Activated CD4-positive, alpha-beta T cell treated with anti-CD3 and anti-CD28 coated beads, Interleukin-2, amount 10 ng/mL, durations not matched to agents 7 days and 5 days (primary cell): ENCODE measurements at places on chromosomes 16 and 17. TPM values are rescaled to one million over a fixed set of nuclear protein-coding genes. Genes with fewer than 3 reads are reported as not detected.

Gene FA2H
- total RNA-seq = 0.21 TPM

Gene CLEC16A
- total RNA-seq = 30.9 TPM

Gene TBX6
- 1.2 TPM for total RNA-seq

Gene TBC1D3C
- total RNA-seq = not detected

Gene ZFP3
- total RNA-seq = 7.5 TPM

Gene SSTR5
- not detected for total RNA-seq

Gene PPP1R27
- total RNA-seq = not detected

Gene CPHXL2
- total RNA-seq = not detected

Gene ZP2
- not detected for total RNA-seq

Gene CES1
- 0.46 TPM for total RNA-seq

Gene CDH5
- total RNA-seq = not detected

Gene GFAP
- not detected for total RNA-seq

Gene TTYH2
- total RNA-seq = 11.9 TPM

Gene KCNH6
- total RNA-seq = not detected

Gene ABCA6
- total RNA-seq = 0.35 TPM

Gene SLC13A2
- total RNA-seq = not detected

Gene DUSP3
- 7.1 TPM for total RNA-seq

Gene WNK4
- 0.77 TPM for total RNA-seq

Gene RHBDF2
- total RNA-seq = 37.1 TPM

Gene PYY
- not detected for total RNA-seq

Gene VMO1
- not detected for total RNA-seq

Gene CARD14
- not detected for total RNA-seq

Gene SLC12A3
- total RNA-seq = not detected

Gene MYH1
- not detected for total RNA-seq

Gene DBNDD1
- 0.15 TPM for total RNA-seq

Gene ODAD4
- total RNA-seq = 0.40 TPM

Gene MXRA7
- total RNA-seq = 25.7 TPM

Gene SLC16A13
- 18.0 TPM for total RNA-seq
